ENCODE measurements at places on chromosomes 5 and 9.

GRCh38 chr5:111079846-111080245 is 8.3 kb downstream of the TSLP start:
- DNase-seq: no peak

DNA sequence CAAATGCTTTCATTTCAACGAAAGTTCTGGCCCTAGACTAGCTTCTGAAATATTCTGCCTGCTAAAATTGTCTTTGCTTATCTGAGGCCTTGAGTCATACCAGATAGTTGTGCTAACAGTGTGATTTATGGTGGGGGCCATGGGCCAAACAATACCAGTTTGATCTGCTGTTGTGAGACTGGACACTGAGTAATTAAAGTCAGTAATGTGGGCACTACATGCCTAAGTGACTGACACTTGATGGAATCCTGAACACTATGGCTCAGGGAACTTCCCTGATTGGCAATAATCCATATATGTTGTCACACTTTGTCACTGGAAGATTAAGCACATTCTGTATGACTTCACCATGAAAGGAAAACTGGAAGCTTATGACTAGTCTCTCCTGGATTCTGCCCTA is 127.6 kb upstream of the CYLC2 start:
- no peak for DNase-seq

- no peak for DNase-seq
Measured at GRCh38 chr9:82475584-82476301, 487.2 kb downstream of the SPATA31D1 start.

DNA sequence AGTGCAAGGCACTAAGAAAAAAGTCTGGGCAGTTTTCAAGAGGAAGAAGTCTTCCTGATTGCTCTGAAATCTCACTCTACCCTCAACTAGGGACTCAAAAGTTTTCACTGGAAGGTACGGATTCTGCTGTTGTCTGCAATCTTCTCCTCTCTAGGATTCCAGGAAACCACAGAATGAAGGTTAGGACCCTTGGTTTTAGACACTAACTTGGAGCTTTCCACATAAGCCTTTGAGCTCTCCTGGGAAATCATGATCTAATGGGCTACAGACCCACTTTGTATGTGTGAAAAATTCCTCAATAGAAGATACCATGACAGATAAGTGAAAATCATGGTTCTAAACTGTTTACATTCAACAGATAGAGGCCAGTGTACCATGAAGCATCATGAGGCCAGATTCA is 265.1 kb downstream of the PSAT1 start:
- no peak for DNase-seq

DNA sequence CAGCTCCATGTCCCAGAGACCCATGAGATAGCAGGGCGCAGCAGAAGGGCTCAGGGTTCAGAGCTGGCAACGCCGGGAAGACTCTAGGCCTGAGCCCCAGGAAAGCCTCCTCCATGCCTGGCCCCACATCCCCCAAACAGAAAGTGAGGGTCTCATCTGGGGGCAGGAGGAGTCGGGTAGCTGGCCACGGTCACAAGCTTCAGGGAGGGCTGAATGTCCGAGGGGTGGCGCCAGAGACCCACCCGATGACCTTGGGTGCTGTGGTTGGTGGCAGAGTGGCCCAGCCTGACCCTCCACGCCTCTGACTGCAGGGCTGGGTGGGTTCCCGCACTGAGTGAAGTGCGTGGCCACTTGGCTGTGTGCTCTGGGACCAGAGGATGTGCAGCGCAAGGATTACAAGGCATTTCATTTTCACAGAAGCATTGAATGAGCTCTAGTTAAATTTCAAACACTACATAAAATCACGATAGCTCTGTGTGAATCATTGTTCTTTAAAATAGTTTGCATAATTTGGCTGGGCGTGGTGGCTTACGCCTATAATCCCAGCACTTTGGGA is 3.0 kb downstream of the C8G start:
- no peak for DNase-seq

- DNase-seq: no peak
Measured at GRCh38 chr5:88882276-88883038, 527 bp downstream of the MEF2C start.

GRCh38 chr5:172919525-172920446 is 39.4 kb upstream of the RPL26L1 start:
- DNase-seq: no peak

GRCh38 chr5:131605086-131605485 is 29.9 kb downstream of the RAPGEF6 start:
- DNase-seq: no peak

DNA sequence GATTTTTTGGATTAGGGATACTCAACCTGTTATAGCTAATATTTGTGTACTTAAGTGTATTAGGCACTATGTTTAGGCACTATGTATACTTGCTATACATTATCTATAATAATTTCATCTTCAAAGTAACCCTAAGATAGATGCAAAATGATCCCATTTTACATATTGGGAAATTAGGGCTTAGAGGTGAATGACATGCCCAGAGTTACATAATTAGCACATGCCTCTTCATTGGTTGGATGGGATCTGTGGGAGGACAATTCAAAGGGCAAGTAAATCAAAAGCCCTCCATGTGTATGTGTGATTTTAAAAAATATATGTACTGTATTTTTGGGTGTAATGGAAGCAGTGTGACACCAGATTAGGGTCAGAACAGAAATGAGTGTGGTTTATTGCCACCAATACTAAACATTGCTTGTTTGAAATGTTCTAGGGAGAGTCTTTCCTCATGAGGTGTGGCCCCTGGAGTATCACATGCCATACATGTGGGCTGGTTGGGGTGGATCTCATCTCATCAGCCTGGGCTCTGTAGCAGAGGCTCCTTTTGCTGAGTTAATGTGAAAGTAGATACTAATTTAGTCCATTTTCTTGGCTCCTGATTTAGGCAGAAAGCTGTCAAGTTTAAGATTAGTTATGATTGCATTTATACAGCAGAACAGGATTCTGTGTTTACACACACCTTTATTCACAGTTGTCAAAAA is 5.5 kb downstream of the C9orf85 start:
- no peak for DNase-seq

- no peak for DNase-seq
Measured at GRCh38 chr5:141430332-141431113, at the start of gene PCDHGA12. Gene PCDHGA12, plus strand, starts transcription at chr5:141430507. Its CDS starts 253 bp downstream, at chr5:141430760.

- DNase-seq: no peak
Measured at GRCh38 chr5:89407054-89407453, 524.1 kb upstream of the MEF2C start.

- no peak for DNase-seq
Measured at GRCh38 chr5:74673011-74673790, 11.8 kb upstream of the HEXB start.

- DNase-seq: no peak
Measured at GRCh38 chr5:77167695-77168121, 42.8 kb upstream of the PDE8B start.
